ENCODE measurements at places on chromosomes 6 and 20.
A peak's percentile ranks its signal among the peaks of the same experiment; 100 is the strongest.

GRCh38 chr6:163548624-163549023 is 134.1 kb downstream of the QKI start:
- no peak for DNase-seq

DNA sequence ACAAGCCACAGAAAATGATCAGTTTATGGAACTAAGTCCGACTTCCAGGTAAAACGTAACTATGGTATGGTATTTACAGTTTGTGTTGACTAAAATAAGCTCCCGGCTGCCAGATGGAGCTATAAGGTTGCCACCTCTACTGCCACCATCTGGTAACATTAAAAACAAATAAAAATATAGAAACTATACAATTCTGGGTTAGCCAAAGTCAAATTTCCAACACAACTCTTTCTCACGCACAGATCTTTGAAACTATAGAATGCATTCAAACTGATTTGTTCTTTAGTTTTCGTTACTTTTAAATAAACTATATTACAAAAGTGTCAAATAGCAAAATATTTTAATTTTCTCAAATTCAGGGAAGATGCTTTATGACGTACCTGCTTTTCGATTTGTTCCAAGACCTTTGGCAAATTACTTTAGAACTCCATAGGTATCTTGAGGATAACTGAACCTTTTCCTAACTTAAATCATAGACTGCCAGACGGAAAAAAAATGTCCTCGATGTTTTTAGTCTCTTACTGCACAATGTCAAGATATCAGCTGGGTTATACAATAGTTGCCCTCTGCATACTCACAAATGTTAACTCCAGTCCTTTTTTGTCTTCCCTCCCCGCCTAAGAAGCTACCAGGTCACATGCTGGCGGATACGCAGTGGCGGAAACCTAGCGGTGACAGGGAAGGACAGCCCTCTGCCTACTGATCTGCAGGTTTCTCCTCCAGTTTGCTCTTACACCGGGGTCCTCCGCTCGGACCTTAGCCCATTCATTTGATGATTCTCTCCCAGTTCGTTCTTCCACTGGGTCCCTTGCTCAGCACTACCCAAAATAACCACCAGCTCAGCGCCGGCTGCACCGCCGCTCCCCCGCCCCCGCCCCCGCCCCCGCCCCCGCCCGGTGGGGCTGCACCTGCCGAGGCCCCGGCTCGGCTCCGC is 888 bp downstream of the SLC17A5 start:
- peak; percentile 68 for DNase-seq

DNA sequence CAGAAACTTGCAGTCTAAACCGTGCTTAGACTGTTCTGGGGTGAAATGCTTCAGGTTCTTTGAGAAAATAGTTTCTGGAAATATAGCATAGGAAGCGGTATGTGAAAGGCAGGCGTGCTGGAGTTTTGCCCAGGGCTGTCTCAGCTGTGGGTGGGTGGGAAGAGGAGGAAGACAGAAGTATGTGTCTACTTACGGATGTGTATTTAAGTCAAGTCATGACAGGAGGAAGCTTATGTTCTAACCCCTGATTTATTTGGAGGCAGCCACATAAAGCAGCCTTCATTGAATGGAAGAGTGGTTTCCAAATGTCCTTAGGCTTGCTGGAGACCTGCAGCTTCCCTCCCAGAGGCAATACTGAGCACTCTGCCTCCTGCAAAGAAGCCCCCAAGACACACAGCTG is 345.8 kb upstream of the PRND start:
- peak; percentile 82 for DNase-seq

DNA sequence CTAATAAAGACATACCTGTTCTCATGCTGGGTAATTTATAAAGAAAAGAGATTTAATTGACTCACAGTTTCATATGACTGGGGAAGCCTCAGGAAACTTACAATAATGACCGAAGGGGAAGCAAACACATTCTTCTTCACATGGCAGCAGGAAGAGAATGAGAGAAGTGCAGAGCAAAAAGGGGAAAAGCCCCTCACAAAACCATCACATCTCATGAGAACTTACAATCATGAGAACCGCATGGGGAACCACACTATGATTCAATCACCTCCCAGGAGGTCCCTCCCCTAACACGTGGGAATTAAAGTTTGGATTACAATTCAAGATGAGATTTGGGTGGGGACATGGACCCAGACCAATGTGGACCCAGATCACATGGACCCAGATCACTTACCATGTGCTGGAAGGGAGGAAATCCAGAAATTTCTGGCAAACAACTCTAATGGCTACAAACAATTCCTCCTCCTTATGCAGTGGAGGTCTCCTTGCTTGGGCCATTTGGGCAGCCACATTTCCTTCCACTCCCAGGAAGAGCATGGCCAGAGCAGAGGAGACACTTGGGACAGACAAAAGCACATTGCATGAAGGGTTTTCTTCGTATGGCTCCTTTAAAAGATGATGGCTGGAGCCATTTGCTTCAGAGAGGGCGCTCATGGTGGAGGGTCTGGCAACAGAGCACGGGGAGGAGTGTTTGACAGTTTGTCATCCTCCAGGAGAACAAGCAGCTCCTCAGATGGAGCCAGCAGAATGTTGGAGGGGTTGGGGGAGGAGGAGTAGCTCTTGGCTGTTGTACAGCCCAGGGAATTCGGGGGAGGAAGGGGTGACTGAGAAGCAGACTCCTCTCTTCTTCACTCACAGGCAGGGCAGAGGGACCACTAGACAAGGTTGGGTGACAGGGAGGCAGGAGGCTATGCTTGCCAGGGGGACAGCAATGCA is 30.4 kb downstream of the SERPINB9 start:
- DNase-seq: no peak

GRCh38 chr6:158064725-158065251 is 83.1 kb downstream of the SYNJ2 start:
- no peak for DNase-seq

GRCh38 chr6:76790881-76791280 is 672.4 kb downstream of the HTR1B start:
- peak; percentile 21 for DNase-seq
